ENCODE measurements at places on chromosomes 6 and 20.

- no peak for DNase-seq
Measured at GRCh38 chr20:50346374-50347283, 156.0 kb downstream of the CEBPB start.

- no peak for DNase-seq
Measured at GRCh38 chr6:157849288-157850017, 26.4 kb downstream of the SNX9 start.

- DNase-seq, result no peak
Measured at GRCh38 chr6:138614151-138614550, 114.9 kb upstream of the NHSL1 start.

GRCh38 chr20:45495501-45495941 lies 19.9 kb downstream of the SPINT3 start:
- DNase-seq, result no peak
